ENCODE measurements at places on chromosomes 13 and 19.

DNA sequence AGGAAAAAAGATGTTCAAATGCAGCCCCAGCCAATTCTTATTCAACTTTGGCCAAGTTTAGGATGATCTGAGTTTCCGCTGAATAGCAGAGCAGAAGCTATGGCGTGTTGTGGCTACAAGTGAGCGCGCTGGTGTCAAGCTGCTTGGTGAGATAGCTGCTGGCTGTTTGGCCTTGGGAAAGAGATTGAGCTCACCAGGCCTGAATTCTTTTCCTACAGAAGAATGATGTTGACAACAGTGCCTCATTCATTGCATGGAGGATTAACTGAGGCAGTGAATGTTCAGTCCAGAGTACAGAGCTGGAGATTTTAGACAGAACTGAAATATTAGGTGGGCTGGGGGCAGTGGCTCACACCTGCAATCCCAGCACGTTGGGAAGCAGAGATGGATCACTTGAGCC, 31.5 kb upstream of the MAP3K10 start:
- DNase-seq: no peak

GRCh38 chr13:41994696-41995095, 33.8 kb upstream of the VWA8 start:
- DNase-seq: no peak

- no peak for DNase-seq
These were observed 60.9 kb downstream of the THSD1 start for GRCh38 chr13:52345048-52345447.

- no peak for DNase-seq
These were observed 497.8 kb downstream of the UQCRFS1 start for GRCh38 chr19:28715157-28715556.

GRCh38 chr19:39386557-39386956, 4.3 kb downstream of the PAF1 start:
- DNase-seq: no peak

GRCh38 chr13:48317511-48318376, 14.2 kb downstream of the RB1 start:
- DNase-seq: no peak

- no peak for DNase-seq
These were observed 581.9 kb upstream of the PRR20A start for GRCh38 chr13:56558698-56559320.

DNA sequence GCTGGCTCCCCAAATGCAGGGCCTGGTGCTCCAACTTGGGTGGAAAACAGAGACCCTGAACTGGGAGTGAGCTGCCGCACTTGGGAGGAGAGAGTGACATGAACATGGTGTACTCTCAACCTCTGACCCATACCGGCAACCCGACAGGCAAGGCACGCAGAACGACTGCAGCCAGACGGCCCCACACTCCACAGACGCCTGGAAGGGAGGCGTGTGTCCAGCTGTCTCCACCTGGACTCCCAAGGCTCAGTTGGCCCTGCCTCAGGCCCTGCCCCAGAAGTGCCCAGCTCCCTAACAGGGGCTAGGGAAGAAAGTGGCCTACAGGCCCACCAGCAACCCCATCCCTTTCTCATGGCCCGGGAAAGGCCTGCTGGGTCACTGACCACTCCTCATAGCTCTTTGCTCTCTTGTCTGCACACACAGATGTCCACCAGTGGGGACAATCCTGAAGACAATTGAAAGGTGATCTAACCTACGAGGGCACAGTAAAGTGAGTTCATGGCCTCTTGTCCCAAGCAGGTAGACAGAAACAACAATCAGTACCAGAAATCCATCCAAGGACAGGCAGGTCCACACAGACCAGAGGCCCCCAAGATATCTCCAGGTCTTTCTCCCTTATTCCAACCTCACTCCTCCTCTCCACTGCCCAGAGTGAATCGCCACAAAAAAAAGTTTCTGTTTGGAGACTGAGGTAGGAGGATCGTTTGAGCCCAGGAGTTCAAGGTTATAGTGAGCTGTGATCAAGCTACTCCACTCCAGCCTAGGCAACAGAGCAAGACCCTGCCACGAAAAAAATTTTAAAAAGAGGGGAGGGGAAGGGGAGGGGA, 28.2 kb downstream of the ELL start:
- no peak for DNase-seq

- DNase-seq: no peak
These were observed 999.1 kb upstream of the ATXN8OS start for GRCh38 chr13:69108486-69108885.

- no peak for DNase-seq
These were observed 54.7 kb upstream of the HTR2A start for GRCh38 chr13:46951516-46951915.

DNA sequence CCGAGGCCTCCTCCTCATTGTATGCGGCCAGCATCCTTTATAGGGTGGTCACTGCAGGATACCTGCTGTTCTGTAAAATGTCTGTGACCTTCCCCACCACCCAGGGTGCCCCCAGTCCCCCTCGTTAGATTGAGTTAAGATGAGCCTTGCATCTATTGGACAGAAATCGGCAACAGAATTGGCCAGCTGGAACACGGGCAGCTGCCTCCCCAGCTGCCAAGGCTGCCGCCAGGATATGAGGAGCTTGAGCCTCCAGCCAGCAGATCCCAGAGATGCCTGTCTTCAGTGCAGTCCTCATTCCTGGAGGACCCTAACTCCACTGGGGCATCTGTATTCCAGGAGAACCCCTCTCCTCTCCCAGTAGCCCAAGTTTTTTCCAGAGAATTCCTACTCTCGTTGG, 463.0 kb downstream of the TSHZ3 start:
- DNase-seq: no peak

- DNase-seq: no peak
These were observed 48.2 kb upstream of the GPR183 start for GRCh38 chr13:99355267-99356011.

- DNase-seq: no peak
These were observed 1131.7 kb downstream of the SLITRK5 start for GRCh38 chr13:88802886-88803285.

GRCh38 chr19:4774136-4774535, 17.4 kb upstream of the FEM1A start:
- no peak for DNase-seq

- DNase-seq: no peak
These were observed 54.1 kb downstream of the GPC6 start for GRCh38 chr13:93280688-93281087.

- DNase-seq: peak; percentile 72
These were observed 10.5 kb upstream of the B3GNT3 start for GRCh38 chr19:17784201-17785008.

- no peak for DNase-seq
These were observed 1813.1 kb downstream of the OLFM4 start for GRCh38 chr13:54841682-54842081.

DNA sequence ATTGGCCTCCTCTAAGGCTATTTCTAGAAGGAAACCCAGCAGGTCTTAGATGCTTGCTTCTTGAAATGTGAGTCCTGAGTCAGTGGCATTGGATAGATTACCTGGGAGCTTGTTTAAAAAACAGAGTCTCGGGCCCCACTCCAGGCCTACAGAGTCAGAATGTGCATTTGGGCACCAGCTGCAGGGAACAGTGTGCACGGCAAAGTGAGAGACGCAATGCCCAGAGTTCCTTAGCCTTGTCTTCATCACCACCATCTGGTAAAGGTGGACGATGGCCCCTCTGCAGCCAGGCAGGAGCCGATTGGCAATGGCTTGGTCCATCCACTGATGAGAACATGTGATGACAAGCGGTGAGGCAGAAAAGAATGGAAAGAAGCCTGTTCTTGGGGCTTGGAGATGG, 102.1 kb upstream of the TSC22D1 start:
- DNase-seq: no peak

- no peak for DNase-seq
These were observed 16.1 kb downstream of the CEACAM4 start for GRCh38 chr19:41610789-41611188.

GRCh38 chr13:77857531-77858209, 61.0 kb downstream of the EDNRB start:
- DNase-seq: no peak

GRCh38 chr19:49845414-49845813, 5.5 kb upstream of the PTOV1 start:
- DNase-seq: no peak

- no peak for DNase-seq
These were observed 32.5 kb downstream of the MCF2L start for GRCh38 chr13:113001241-113002140.

DNA sequence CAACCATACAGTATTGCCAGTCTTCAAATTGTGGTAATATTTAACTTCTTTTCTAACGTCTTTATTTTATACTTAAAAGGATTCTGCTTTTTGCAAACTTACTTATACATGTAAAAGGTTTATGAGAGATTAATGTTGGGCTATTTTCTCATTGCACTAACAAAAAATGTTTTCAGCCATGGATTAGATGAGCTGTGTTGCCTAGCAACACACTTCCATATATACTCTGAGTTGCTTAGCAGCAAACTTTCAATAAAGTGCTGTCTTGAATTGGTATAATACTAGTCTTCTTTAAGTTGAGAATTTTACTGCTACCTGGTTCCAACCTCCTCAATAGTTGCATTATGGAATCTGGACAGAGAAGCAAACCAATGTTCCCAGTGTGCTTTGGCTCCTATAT, 777.4 kb upstream of the PCDH9 start:
- DNase-seq: no peak

Measured in activated CD8-positive, alpha-beta memory T cell treated with anti-CD3 and anti-CD28 coated beads, Interleukin-2, amount 50 U/mL, for 4 hours (primary cell).